Amniotic epithelial cell (primary cell): ENCODE measurements at places on chromosomes 11 and 22.

DNA sequence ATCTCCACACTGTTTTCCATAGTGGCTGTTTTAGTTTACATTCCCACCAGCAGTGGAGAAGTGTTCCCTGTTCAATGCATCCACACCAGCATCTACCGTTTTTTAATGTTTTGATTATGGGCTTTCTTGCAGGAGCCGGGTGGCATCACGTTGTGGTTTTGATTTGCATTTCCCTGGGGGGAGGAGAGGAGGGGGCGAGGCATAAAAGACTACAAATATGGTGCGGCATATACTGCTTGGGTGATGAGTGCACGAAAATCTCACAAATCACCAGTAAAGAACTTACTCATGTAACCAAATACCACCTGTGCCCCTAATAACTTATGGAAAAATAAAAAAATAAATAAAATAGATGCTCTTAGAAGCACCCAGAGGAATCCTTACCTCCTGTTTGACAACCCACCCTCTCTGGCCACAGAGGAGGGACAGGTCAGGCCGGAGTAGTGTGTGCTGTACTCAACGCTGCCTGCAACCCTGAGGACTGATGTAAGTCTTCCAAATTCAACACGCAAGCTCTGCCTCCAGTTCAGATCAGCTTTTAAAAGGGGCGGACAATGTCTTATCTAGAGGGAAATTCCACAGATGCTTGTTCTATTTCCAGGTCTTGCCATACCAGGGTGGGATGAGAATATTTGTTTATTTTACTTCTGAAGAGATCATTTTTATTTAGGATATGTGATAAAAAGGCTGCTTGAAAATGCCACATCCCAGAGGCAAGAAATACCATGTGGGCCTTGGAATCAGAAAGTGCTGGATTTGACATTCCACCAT lies 329.6 kb upstream of the B3GAT1 start:
- peak; percentile 59 for DNase-seq

GRCh38 chr22:29936186-29936585 lies 53.2 kb downstream of the MTMR3 start:
- DNase-seq = no peak

DNA sequence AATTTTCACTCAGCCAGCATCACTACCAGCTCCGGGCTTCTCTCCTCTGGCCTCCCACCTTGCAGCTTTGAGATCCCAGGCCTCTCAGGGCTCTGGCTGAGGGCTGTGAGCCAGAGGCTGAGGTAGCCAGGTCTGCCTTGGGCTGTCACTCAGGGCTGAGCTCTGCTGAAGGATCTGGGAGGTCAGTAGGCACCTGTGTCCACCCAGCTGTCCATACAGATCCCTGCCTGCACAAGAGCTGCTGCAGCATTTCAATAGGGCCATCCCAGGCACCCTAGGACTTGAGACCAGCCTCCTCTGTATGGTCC lies 12.6 kb downstream of the KCNQ1OT1 start:
- no peak for DNase-seq

DNA sequence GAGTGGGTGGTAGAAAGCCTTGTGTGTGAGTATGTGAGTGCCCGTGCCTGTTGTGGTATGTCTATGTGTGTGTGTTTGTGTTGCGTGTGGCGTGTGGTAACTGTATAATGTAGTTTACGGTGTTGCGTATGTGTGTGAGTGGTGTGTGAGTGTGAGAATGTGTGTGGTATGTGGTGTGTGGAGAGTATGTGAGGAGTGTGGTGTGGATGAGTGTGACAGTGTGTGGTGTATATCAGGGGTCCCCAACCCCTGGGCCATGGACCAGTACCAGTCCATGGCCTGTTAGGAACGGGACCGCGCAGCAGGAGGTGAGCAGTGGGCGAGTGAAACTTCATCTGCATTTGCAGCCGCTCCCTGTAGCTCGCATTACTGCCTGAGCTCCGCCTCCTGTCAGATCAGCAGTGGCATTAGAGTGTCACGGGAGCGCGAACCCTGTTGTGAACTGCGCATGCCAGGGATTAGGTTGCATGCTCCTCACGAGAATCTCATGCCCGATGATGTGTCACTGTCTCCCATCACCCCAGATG lies 5.7 kb downstream of the UPK3A start:
- peak; percentile 72 for DNase-seq

- DNase-seq = no peak
These were observed 14.1 kb upstream of the HTR3A start for GRCh38 chr11:113960702-113961330.

- DNase-seq = no peak
These were observed 105.1 kb downstream of the FANCF start for GRCh38 chr11:22520521-22520920.

GRCh38 chr11:70612459-70613141 lies 214.3 kb downstream of the CTTN start:
- DNase-seq = no peak

- DNase-seq = no peak
These were observed 56.0 kb downstream of the LRRC4C start for GRCh38 chr11:41403458-41403857.

- DNase-seq = no peak
These were observed 10.4 kb downstream of the MICAL3 start for GRCh38 chr22:18013947-18014346.

DNA sequence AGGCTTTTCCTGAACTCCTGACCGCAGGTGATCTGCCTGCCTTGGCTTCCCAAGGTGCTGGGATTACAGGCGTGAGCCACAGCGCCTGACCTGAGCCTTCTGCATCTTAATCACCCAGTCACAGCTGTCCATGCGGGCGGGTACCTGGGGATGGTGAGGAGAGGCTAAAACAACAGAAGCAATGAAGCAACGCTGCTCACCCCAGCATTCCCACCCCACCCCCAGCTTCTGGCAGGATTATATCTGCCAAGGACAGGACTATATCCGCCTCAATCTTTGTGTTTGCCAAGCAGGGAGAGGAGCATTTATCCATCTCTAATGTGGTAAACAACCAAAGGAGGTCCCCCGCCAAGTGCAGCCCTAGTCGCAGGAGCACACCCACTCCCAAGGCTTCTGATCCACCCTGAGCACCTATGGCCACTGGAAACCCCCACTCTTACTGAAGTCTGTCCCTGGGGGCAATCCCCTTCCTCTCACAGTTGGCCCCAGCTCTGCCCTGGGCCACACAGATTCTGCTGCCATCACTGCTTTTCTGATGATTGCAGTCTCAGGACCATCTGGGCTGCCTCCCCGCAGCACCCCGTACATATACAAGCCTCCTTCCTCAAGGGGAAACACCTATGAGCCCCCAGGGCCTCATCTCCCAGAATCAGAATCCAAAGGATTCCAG lies 8.8 kb upstream of the LGALS2 start:
- peak; percentile 37 for DNase-seq

GRCh38 chr11:113675003-113675561 lies 31.0 kb downstream of the TMPRSS5 start:
- peak; percentile 91 for DNase-seq

DNA sequence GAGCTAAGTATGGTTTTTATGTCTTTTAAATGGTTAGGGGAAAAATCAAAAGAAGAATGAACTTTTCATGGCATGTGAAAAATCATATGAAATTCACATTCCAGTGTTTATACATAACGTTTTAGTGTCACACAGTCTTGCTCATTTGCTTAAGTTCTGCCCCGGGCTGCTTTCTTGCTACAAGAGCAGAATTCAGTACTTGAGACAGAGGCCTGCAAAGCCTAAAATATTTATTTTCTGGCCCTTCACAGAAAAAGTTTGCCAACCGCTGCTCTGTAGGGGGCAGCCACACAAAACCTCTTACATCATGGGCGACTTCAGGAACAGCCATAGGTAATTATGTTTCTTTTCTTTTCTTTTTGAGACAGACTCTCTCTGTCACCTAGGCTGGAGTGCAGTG lies 1.0 kb upstream of the ATG2A start:
- DNase-seq = peak; percentile 55

DNA sequence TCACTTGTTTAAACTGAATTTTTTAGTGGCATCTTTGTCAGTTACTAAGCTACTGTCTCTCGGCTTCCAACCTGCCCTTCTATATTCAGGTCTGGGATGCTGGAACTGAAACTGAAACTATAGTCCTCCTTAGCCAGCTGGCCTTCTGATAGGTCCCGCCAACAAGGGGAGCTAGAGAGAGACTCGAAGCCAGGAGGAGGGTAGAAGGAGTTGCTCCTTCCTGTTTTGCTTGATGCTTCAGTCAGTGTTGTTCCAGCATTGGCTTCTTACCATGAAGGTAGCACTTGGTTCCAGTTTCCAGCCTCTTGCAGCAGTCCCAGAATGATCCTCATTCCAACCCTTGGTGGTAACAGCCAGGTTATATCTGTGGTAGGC lies 32.9 kb upstream of the HORMAD2 start:
- DNase-seq = peak; percentile 12

- DNase-seq = no peak
These were observed 6.5 kb upstream of the UCP2 start for GRCh38 chr11:73989156-73989555.

- no peak for DNase-seq
These were observed 84.8 kb downstream of the OTOG start for GRCh38 chr11:17631702-17632365.
